ENCODE measurements at places on chromosomes 2 and 18.

DNA sequence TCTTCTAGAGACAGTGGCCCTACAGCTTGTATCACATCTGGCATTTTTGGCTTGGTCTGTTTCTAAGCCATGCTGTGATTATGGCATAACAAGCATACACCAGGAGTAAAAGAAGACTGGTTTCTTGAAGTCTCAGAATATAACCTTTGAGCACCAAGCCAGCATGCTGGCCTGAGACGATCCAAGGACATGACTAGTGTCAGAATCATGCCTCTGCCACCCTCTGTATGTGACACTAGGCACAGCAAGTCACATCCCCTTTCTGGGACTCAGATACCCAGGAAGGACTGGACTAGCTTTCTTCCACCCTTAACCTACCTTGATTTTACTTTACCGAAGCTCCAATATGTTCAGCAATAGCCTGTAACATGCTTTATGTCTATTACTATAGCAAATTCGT lies 345.5 kb downstream of the SETBP1 start:
- no peak for DNase-seq

DNA sequence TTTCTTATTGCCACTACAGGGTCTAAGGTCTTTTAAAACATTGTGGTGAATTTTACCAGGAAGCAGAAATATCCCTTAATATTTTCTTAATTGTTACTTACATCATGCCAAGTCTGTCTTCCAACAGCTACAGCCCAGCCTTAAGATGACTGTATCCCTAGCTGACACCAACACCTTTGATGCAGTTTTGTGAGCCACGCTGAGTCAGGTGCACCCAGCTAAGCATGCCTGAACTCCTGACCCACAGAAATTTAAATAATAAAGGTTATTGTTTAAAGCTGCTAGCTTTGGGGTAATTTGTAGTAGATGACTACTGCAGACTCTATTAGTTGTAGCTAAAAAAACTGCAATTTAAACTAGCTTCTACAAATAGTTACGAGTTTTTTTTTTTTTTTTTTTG lies 1757.9 kb upstream of the LRRTM1 start:
- no peak for DNase-seq

GRCh38 chr2:238947920-238948710 lies 100.2 kb downstream of the TWIST2 start:
- DNase-seq: peak; percentile 8

GRCh38 chr2:217444932-217445331 lies 557.9 kb downstream of the TNS1 start:
- no peak for DNase-seq

DNA sequence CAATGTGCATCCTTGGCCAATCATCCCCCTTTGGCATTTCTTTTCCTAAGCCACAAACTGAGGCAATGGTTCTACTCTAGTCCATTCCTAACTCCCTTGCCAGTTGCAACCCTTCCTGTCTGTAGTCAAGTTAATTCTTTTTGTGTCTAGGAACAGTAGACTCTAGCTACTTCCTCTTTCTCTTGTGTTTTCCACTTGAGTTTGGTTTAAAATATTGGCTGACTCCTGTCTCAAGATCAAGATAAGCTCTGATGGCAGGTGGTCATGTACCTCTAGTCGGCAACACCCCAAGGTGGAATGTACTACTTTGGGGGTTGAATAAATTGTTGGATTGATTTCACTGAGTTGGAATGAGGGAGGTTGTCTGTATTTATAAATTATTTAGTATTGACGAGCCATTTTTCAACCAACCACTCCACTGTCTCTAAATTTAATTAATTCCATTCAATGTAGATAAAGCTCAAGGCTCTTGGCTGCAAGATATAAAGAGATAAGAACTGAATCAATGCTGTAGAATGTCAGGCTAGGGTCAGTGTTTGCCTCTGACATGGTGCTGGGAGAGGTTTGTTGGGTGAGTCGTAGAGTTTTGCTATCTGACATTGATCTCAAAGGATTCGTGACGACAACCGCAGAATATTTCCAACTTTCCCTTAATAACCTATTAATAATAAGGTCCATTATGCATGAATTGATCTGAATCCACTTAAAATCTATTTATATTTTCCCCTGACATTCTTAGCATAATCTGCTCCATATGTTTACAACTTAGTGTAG lies 188.7 kb upstream of the APCDD1 start:
- peak; percentile 74 for DNase-seq

- DNase-seq: no peak
These were observed 8.8 kb downstream of the PPM1G start for GRCh38 chr2:27400348-27401135.

DNA sequence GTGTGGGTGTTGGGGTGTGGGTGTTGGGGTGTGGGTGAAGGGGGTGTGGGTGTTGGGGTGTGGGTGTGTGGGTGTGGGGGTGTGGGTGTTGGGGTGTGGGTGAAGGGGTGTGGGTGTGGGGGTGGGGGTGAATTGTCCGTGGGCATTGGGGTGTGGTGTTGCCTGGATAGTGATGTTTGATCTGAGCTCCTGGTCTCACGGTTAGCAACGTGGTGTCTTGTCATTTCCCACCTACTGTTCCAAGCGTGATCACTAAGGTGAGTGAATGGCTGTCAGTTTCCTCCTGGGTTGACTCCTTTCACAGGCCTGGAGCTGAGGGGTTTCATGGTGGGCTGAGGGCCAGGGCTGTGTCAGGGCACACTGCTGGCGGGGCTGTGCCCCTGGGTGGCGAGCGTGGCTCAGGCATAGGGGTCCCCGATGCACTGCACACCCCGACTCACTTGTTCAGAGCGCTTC lies 27.2 kb downstream of the RTP5 start:
- no peak for DNase-seq

Data from KBM-7 (cell line).